Stimulated activated memory B cell treated with anti-CD40 and anti-IgM and Interleukin-4, amounts not matched to agents 10 μg/mL and 1 μg/mL and 100 μg/mL, for 72 hours (primary cell): ENCODE measurements at places on chromosomes 7 and 10.

DNA sequence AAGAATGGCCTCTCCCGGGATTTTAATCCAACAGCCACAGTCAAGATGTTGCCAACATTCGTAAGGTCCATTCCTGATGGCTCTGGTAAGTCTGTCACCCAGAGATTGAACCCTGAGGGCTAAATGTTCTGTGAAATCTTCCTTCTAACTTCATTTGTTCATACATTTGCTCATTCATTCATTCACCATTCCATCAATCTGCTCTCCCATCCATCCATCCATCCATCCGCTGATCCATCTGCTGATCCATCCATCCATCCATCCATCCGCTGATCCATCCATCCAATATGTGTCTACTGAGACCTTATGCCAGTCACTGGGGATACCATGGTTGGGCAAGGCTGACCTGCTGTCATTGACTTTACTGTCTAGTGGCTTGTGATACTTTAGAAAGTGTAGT is 65.6 kb downstream of the HK1 start:
- no peak for ATAC-seq
- H3K36me3 ChIP-seq, result peaks cover 23% of the 10 kb centered on the region
- peaks cover 88% of the 10 kb centered on the region for H3K4me1 ChIP-seq
- peak overlapping the region; percentile 61 for H3K27ac ChIP-seq
- H3K27me3 ChIP-seq, result no peaks in the 10 kb centered on the region

DNA sequence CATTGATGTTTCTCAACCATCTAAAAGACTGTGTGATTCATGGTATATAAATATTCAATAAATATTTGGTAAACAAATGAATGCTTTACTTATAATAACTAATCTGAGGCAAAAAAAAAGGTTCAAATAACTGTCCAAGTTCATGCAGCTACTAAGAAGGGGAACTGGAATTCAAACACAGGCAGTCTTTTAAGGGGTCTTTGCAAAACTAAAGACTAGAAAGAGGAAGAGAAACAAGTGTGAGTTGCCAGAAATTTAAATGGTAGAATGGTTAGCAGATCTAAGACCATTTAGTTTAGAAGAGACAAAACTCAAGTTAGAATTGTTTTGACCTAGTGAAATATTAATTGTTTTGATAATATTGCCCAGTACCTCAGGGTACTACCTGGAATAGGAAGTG is 642.0 kb upstream of the LRRN3 start:
- H3K27ac ChIP-seq, result no peak overlapping the region
- no peaks in the 10 kb centered on the region for H3K36me3 ChIP-seq
- H3K27me3 ChIP-seq, result no peaks in the 10 kb centered on the region

DNA sequence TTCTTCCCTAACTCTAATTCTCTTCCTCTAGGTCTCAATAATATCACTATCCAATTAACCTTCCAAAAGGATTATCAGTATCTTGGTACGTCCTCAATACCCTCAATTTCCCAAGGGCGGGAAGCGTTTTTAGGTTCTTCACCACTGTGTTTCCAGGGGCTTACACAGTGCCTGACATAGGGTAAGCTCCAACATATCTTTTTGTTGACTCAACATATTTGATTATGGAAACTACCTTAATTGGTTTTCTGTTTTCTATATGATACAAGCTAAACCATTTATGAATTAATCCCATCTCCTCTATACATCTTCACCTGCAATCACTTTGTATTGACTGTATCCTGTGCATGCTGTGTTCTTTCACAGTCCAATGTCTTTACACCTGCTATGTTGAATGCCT is 987.3 kb downstream of the GRID1 start:
- H3K36me3 ChIP-seq, result no peaks in the 10 kb centered on the region
- no peaks in the 10 kb centered on the region for H3K4me1 ChIP-seq
- H3K27ac ChIP-seq, result no peak overlapping the region
- no peaks in the 10 kb centered on the region for H3K27me3 ChIP-seq

DNA sequence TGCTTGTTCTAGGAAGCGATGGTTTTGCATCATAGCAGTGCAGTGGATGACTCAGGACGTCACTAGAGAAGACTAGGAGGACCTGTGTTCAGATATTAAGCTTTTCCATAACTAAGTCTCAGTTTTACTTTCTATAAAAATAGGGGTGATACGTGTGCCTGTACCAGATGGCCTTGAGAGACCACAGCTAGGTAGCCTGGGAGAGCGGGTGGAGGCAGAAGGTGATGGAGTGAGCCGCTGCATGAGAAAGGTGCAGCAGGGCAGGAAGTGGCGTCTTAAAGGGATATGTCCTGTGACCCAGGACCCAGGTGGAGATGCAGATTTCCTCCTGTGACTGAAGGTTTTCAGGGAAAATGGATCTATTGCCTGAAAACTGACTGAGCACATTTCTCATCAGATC is 304.9 kb downstream of the CDC14C start:
- no peak overlapping the region for H3K4me3 ChIP-seq
- ATAC-seq, result no peak
- H3K27ac ChIP-seq, result no peak overlapping the region
- H3K36me3 ChIP-seq, result no peaks in the 10 kb centered on the region
- H3K27me3 ChIP-seq, result no peaks in the 10 kb centered on the region
- no peaks in the 10 kb centered on the region for H3K4me1 ChIP-seq

GRCh38 chr7:5586279-5586962 is 162.8 kb upstream of the TNRC18 start:
- H3K36me3 ChIP-seq, result no peaks in the 10 kb centered on the region
- peaks cover 10% of the 10 kb centered on the region for H3K27me3 ChIP-seq
- no peak overlapping the region for H3K4me3 ChIP-seq
- no peak overlapping the region for H3K27ac ChIP-seq

DNA sequence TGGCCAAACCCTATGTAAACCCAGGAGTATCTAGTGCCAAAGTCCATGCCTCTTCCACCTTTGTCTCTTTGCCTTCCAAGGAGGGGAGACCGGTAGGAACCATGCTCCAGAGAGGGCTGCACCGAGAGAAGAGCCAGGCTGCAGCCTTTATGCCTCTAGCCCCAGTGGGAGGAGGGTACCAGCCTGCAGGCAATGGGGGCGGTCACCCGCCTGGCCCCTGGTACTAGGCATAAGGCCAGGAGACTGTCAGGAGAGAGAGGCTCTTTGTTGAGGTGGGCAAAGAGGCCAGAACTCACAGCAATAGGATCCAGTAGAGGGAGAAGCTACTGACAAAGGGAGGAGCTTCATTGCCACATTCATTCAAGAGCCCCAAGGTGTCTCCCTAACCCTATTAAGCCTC is 146.6 kb upstream of the PDE1C start:
- no peak overlapping the region for H3K4me3 ChIP-seq
- no peak overlapping the region for H3K27ac ChIP-seq
- no peaks in the 10 kb centered on the region for H3K36me3 ChIP-seq
- no peaks in the 10 kb centered on the region for H3K4me1 ChIP-seq
- no peak for ATAC-seq
- H3K27me3 ChIP-seq, result no peaks in the 10 kb centered on the region
